ENCODE measurements at places on chromosomes 2 and 18.

DNA sequence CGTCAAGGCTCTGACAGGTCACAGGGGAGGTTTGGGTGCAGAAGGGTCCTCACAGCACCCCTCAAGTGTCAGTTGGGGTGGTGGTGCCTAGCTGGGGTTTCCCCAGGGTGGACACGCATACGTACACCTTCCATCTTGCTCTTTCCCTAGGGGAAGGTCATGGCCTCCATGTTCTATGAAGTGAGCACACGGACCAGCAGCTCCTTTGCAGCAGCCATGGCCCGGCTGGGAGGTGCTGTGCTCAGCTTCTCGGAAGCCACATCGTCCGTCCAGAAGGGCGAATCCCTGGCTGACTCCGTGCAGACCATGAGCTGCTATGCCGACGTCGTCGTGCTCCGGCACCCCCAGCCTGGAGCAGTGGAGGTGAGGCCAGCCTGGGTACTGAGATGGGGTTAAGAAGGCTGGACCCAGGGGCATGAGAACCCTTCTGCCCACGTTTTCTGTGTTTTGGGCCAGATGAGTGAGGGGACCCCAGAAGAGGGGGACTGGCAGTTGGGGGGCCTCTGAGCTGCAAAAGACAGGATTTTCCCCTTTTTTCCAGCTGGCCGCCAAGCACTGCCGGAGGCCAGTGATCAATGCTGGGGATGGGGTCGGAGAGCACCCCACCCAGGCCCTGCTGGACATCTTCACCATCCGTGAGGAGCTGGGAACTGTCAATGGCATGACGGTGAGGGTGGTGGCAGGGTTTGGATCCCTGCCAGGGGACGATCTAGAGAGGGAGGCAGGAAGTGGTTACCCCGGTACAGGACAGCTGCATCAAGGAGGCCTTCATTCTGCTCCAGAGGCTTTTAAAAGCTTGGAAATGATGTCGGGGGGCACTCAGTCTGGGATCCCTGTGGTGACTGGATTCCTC is 20.9 kb downstream of the SLC30A3 start:
- peaks cover 3% of the 10 kb centered on the region for H3K36me3 ChIP-seq
- no peaks in the 10 kb centered on the region for H3K27me3 ChIP-seq
- H3K27ac ChIP-seq: peak overlapping the region; percentile 63
- H3K4me1 ChIP-seq: peaks cover 2% of the 10 kb centered on the region
- DNase-seq: no peak

DNA sequence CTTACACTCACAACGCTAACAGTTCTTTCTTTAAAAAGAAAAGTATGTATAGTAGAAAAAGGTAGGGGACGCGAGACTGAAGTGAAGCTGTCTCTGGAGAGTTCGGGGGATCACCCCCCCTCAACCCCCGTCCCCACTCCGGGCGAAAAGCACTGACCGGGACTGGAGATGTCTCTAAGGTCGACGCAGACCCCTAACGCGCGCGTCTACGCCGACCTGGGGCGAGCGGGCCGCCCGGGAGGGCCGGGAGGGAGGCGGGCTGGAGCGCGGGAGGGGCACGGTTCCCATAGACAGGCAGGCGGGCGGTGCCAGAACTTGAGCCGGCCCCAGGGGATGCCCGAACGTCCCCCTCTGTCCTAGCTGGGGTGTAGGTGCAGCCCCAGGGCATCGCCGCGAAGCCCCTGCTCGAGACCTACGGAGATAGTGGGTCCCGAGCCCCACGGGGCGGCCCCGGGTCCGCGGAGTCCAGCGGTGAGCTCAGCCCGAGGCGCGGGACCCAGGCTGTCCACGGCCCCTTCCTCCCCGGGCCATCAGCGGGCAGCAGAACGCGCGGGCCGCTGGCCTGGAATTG is 82.2 kb downstream of the CHRNA1 start:
- H3K27me3 ChIP-seq: no peaks in the 10 kb centered on the region
- H3K4me3 ChIP-seq: peak overlapping the region; percentile 88
- H3K4me1 ChIP-seq: peaks cover 39% of the 10 kb centered on the region
- H3K36me3 ChIP-seq: no peaks in the 10 kb centered on the region

GRCh38 chr2:79511320-79511951 is 1.4 kb upstream of the CTNNA2 start:
- H3K27ac ChIP-seq: no peak overlapping the region
- no peak overlapping the region for H3K4me3 ChIP-seq
- H3K27me3 ChIP-seq: peaks cover 5% of the 10 kb centered on the region
- H3K4me1 ChIP-seq: no peaks in the 10 kb centered on the region
- H3K36me3 ChIP-seq: no peaks in the 10 kb centered on the region
- DNase-seq: no peak

DNA sequence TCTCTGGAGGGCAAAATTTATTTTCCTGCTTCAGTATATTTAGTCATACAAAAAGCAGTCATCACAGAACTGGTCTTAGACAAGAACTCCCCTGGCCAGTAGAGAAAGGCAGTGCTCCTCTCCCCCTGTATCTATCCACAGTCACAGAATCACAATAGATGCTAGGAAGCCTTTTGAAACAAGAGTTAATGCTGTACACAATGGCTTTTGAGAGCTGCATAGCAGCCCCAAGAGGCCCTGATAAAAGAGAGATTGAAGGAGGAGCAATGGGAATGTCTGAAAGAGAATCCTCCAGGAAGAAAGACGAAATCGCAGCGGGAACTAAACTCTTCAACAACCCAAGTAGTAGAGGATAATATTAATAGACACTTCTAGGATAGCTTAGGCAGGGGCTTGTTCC is 330.2 kb downstream of the RBM43 start:
- H3K27ac ChIP-seq: no peak overlapping the region
- H3K4me3 ChIP-seq: no peak overlapping the region

GRCh38 chr2:165793779-165794535 is at the start of gene GALNT3:
Gene GALNT3 (minus strand): TSS chr2:165794247. CDS start chr2:165770700, 23,547 bp downstream.
- peak; percentile 43 for DNase-seq
- H3K27me3 ChIP-seq: peaks cover 24% of the 10 kb centered on the region
- peak within 1 kb of the TSS; percentile 84 for H3K27ac ChIP-seq
- peaks cover 4% of the 10 kb centered on the region for H3K36me3 ChIP-seq

DNA sequence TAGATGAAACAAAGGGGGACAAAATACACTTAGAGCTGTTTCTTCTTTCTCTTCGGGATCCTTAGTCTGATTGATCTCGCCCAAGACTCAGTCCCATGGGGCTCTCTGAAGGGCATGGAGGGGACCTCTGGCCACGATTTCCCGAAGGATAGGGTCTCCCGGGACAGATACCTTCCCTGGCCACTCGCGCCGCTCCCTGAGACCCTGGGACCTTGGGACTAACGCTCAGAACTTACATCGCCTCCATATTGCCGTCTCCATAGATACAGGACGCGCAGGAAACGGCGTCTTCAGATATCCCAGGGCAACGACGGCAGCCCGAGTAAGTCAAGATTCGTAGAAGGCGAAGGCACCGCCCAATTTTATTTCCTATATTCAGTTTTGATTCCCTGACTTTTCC is at the start of gene CFAP65:
CFAP65 (minus strand) TSS at position 265 of the 400 bp plus-strand sequence. CDS start 2,468 bp downstream, outside the sequence.
- peaks cover 80% of the 10 kb centered on the region for H3K27me3 ChIP-seq
- H3K27ac ChIP-seq: no peak within 1 kb of the TSS
- H3K4me3 ChIP-seq: peak within 1 kb of the TSS; percentile 19
- H3K36me3 ChIP-seq: no peaks in the 10 kb centered on the region

- no peaks in the 10 kb centered on the region for H3K4me1 ChIP-seq
- H3K4me3 ChIP-seq: no peak overlapping the region
- no peak overlapping the region for H3K27ac ChIP-seq
- no peak for DNase-seq
- H3K27me3 ChIP-seq: peaks cover 38% of the 10 kb centered on the region
These were observed 37.9 kb downstream of the EHD3 start for GRCh38 chr2:31271851-31272267.

GRCh38 chr2:194289712-194290346 is 1367.2 kb upstream of the SLC39A10 start:
- no peak overlapping the region for H3K27ac ChIP-seq
- H3K27me3 ChIP-seq: no peaks in the 10 kb centered on the region
- no peaks in the 10 kb centered on the region for H3K4me1 ChIP-seq
- no peak overlapping the region for H3K4me3 ChIP-seq

DNA sequence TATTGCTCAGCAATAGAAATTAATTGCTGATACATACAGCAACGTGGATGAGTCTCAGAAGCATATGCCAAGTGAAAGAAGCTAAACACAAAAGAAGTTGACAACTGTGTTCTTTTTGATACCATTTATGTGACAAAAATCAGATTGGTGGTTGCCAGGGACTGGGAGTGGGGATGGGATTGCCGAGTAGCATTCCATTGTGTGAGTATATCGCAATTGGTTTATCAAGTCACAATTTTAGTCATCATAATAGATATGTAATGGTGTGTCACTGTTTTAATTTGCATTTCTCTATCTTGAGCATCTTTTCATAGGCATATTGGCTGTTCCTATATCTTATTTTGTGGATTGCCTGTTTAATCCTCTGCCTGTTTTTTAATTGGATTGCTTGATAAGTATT is 20.9 kb downstream of the STRADB start:
- H3K27ac ChIP-seq: no peak overlapping the region
- no peaks in the 10 kb centered on the region for H3K27me3 ChIP-seq
- H3K4me1 ChIP-seq: peaks cover 5% of the 10 kb centered on the region
- H3K36me3 ChIP-seq: peaks cover 15% of the 10 kb centered on the region
- H3K4me3 ChIP-seq: no peak overlapping the region
- no peak for DNase-seq

GRCh38 chr2:43075054-43075593 is 151.3 kb downstream of the ZFP36L2 start:
- H3K36me3 ChIP-seq: no peaks in the 10 kb centered on the region
- DNase-seq: no peak
- H3K4me3 ChIP-seq: no peak overlapping the region
- no peaks in the 10 kb centered on the region for H3K4me1 ChIP-seq

- H3K27ac ChIP-seq: no peak overlapping the region
- H3K27me3 ChIP-seq: no peaks in the 10 kb centered on the region
- no peak overlapping the region for H3K4me3 ChIP-seq
- H3K36me3 ChIP-seq: no peaks in the 10 kb centered on the region
These were observed 52.8 kb upstream of the DCC start for GRCh38 chr18:52287151-52287550.

GRCh38 chr2:135647836-135648579 is 93.6 kb upstream of the UBXN4 start:
- DNase-seq: no peak
- H3K27me3 ChIP-seq: no peaks in the 10 kb centered on the region
- peaks cover 7% of the 10 kb centered on the region for H3K36me3 ChIP-seq

DNA sequence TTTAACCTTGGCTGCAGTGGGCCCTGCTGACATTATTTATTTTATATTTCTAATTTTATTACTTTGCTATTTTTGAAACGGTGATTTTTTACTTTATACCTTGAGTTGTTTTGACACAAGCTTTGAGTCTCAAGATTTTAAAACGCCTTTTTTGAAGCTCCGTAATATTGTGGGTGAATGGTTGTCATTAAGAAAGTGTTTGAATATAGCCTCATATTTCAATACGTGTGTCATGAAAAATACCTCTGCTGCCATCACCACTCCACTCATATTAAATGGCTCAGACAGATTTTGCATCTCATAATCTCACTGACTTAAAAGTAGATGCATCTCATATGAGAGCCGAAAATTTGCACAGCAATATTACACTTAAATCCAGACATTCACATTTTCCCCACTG is 106.6 kb downstream of the CTNNA2 start:
- no peak overlapping the region for H3K27ac ChIP-seq
- H3K36me3 ChIP-seq: no peaks in the 10 kb centered on the region
- H3K27me3 ChIP-seq: no peaks in the 10 kb centered on the region
- DNase-seq: no peak

- H3K27ac ChIP-seq: no peak overlapping the region
- H3K27me3 ChIP-seq: peaks cover 69% of the 10 kb centered on the region
- DNase-seq: no peak
- no peak overlapping the region for H3K4me3 ChIP-seq
- H3K4me1 ChIP-seq: peaks cover 7% of the 10 kb centered on the region
These were observed 90.1 kb upstream of the SMAD2 start for GRCh38 chr18:48020337-48021250.

- H3K27ac ChIP-seq: no peak overlapping the region
- H3K4me1 ChIP-seq: no peaks in the 10 kb centered on the region
- no peak for DNase-seq
- no peak overlapping the region for H3K4me3 ChIP-seq
These were observed 49.7 kb downstream of the KLHL29 start for GRCh38 chr2:23434721-23435121.

DNA sequence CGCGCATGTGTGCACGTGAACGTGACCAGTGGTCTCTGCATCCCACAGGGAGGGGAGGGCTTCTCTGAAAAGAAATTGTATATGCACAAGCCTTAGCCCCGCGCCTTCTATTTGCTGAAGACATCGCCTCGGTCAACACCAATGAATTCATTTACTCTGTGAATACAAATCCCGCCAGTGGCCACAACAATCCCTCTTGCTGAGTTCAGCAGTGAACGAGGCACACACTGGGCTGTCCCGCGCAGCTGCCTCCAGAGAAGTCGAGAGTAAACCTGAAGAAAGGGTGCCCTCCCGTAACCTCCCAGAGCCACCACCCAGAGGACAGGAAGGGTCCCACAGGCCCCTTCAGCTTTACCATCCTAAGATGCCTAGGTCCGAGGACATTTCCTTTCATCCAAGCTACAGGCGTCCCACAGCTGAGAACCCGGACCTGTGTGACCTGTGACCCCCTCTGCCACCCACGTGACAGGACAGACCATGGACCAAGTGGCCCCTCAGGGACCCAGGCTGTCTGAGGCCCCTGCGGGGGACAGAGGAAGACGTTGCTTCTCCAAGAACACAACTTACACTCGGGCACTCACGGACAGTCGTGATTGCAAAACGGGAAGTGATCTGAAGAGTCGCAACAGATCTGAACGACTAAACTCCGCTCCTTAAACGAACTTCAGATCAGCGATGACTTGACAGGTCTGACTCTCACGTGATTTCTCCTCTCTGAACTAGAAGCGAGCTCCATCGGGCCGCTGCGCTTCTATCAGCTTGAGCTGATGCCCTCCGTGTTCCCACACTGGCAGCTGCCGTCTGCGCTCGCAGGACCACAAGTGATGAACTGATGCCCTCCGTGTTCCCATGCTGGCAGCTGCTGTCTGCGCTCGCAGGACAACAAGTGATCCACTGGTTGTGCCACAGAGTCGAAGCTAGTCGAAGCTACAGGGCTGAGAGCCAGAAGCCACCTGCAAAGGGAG is 92.7 kb downstream of the ZNF516 start:
- no peak for DNase-seq
- H3K4me3 ChIP-seq: no peak overlapping the region
- peaks cover 43% of the 10 kb centered on the region for H3K4me1 ChIP-seq
- H3K27me3 ChIP-seq: no peaks in the 10 kb centered on the region
- peak overlapping the region; percentile 61 for H3K27ac ChIP-seq

- DNase-seq: no peak
- peaks cover 24% of the 10 kb centered on the region for H3K27me3 ChIP-seq
- H3K27ac ChIP-seq: no peak overlapping the region
- H3K4me3 ChIP-seq: no peak overlapping the region
- no peaks in the 10 kb centered on the region for H3K36me3 ChIP-seq
These were observed 45.1 kb downstream of the RPL31 start for GRCh38 chr2:101047075-101047766.
